ENCODE measurements at places on chromosomes 6 and 20.

DNA sequence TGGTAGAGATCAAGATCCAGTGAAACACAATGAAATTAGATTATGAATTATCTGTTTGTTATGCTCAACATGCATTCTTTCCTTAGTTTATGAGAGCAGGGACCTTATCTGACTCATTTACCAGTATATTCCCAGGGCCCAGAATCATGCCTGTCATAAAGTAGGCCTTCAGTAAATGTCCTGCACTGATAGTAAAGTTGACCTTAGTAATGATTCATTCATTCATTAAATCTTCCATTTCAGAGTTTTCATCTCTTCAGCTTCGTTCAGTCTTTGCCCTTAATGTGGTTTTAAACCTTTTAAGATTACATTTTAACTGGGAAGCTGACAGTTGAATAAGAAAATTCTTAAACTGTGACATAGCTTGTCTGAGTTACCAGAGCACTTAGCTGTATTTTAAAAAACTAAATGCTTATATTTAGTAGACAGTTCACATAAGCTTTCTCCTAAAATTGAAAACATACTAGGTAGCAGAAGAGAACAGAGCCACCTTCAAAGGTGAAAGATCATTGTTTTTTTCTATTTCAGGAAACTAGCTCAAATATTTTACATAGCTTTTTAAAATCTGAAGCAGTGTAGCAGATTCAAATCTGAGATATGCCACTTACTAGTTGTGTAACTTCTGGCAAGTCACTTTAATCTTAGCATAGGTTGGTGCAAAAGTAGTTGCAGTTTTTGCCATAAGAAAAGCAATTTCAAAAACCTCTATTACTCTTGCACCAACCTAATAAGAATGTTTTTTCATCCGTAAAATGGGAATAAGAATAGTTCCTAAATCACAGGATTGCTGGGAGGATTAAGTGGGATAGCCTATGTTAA lies 41.4 kb downstream of the MCM8 start:
- DNase-seq = peak; percentile 15

- no peak for DNase-seq
These were observed 7.7 kb downstream of the NTSR1 start for GRCh38 chr20:62716198-62716940.

GRCh38 chr20:36491901-36492617 lies 49.3 kb upstream of the MYL9 start:
- peak; percentile 35 for DNase-seq

GRCh38 chr20:24702501-24703283 lies 233.3 kb downstream of the SYNDIG1 start:
- DNase-seq = no peak

- DNase-seq = no peak
These were observed 57.8 kb upstream of the ARID1B start for GRCh38 chr6:156719395-156719719.

GRCh38 chr6:165098165-165098564 lies 211.2 kb downstream of the C6orf118 start:
- no peak for DNase-seq

GRCh38 chr6:127592964-127593363 lies 16.0 kb downstream of the C6orf58 start:
- no peak for DNase-seq

DNA sequence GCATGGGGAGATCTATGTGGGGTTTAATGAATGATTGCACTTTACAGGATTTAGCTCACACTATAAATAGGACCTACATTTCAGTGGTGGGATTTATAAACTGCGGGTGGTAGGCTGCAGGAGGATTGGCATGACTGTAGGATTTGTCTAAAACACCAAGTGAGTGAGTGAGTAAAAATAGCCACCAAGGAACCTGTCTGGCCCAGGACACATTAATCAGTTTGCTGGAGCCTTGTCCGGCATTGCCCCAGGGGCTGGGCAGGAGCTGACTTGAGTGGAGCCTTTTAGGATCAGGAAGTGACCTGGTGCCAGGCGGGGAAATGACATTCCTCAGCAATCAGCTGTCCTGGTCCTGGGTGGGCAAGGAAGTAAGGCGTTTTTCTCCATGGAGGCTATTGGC lies 278.7 kb upstream of the PRND start:
- DNase-seq = no peak

- no peak for DNase-seq
These were observed 79.2 kb upstream of the MPC1 start for GRCh38 chr6:166461821-166462460.

- peak; percentile 94 for DNase-seq
These were observed 139.0 kb downstream of the MTHFD1L start for GRCh38 chr6:151004383-151005024.

- no peak for DNase-seq
These were observed 9.8 kb downstream of the FAM210B start for GRCh38 chr20:56368351-56369134.

DNA sequence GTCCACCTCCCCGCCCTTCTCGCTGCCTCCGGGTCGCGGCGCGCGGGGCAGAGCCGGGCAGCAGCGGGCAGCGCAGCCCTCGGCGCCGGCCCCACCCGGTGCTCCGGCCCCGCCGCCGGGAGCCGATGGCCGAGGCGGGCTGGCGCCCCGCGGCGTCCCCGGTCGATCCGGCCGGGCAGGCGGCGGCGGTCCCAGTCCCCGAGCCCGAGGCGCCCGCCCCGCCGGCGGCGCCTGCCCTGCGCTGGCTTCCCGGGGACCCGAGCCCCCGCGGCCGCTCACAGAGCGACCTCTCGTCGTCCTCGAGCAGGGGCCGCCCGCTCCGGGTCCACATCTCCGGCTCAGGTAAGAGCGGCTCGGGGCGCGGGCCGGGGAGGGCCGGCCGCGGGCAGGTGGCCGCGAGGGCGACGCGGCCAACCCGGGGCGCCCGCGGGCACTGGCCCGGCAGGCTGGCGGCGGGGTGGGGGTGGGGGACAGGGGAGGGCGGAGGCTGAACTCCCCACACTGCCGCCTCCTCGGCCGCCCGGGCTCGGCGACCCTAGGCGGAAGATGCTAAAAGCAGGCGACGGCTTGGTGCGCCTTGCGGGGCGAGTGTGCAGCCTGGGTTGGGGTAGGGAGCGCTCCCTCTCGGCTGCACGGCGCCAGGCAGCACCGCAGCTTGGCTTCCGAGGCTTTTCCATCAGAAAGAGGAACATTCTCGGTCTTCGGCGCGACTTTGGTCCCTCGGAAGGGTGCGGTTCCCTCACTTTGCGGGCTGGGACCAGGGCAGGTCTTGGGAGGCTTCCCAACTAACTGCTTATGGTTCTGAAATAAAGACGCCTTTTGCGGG lies 25.6 kb upstream of the FUCA2 start:
- DNase-seq = peak; percentile 68

DNA sequence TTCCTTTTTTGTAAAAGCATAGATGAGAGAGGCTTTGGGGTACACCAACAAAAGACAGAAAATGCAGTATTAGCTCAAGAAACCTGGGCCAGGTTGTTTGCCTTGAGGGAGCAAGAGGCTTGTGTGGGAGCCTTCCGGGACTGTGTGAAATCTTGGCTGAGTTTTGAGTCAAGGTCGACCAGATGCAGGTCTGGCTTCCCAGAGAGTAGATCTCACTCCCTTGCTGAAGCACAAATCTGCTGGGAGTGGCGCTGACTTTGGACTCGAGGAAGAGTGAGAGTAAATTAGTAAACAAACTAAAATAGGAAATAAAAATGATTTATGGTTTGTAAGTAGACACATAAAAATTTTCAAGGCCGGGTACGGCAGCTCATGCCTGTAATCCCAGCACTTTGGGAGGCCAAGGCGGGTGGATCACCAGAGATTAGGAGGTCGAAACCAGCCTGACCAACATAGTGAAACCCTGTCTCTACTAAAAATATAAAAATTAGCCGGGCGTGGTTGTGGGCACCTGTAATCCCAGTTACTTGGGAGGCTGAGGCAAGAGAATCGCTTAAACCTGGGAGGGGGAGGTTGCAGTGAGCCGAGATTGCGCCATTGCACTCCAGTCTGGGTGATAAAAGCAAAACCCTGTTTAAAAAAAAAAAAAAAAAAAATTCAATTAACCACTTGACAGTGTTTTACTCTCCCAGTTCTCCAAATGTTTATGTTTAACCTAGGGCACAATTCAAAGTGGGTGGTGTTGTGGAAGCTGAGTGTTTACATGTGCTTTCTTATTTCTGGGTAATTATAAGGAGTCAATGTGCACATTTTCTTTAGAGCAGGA lies 27.7 kb upstream of the EDN1 start:
- DNase-seq = no peak

- DNase-seq = no peak
These were observed 293.5 kb downstream of the CDKAL1 start for GRCh38 chr6:20827798-20828197.

DNA sequence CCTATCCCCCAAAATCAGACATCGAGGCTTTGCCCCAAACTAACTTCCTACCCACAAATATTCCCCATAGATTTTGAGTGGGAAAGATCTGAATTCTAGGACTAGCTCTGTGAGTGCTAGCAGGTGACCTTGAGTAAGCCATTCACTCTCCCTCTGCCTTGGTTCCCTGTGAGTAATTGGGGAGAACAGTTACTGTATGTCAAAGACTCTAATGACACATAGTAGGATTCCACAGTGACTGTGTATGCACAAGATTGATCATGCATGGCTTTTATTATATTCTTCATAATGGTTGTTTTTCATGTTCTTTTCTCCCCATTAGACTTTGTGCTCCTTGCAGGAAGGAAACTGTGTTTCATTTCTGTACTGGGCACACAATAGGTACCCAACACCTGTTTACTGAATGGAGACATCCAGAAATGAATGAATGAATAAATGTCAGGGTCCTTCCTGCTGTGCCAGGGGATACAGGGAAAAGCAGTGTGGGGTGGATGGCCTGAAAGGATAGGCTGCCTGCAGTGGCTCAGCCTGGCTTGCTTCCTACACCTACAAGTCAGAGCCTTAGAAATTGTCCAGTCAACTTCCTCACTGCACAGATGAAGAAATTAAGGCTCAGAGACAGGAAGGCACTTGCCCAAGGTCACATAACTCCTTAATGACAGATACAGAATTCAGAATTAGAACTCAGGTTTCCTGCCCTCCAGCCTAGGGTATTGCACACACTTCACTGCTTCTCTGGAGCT lies 901 bp upstream of the TMEM151B start:
- DNase-seq = no peak

DNA sequence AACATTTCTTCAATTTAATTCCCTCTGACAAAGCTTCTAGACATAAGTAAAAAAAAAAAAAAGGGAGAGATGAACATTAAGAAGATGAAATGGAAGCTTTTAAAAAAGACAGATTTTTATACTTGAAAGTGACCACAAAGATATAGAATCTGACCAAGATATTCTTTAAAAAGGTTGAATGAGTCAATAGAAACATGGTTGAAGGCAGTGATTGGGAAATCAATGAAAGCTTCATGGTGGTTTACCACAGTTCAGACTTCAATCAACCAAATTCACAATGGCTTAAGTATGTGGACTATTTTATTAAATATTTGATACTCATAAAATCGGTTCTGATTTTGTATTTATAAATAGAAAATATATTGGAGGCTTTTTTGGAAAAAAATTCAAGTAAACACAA lies 248.4 kb upstream of the HSF2 start:
- no peak for DNase-seq

DNA sequence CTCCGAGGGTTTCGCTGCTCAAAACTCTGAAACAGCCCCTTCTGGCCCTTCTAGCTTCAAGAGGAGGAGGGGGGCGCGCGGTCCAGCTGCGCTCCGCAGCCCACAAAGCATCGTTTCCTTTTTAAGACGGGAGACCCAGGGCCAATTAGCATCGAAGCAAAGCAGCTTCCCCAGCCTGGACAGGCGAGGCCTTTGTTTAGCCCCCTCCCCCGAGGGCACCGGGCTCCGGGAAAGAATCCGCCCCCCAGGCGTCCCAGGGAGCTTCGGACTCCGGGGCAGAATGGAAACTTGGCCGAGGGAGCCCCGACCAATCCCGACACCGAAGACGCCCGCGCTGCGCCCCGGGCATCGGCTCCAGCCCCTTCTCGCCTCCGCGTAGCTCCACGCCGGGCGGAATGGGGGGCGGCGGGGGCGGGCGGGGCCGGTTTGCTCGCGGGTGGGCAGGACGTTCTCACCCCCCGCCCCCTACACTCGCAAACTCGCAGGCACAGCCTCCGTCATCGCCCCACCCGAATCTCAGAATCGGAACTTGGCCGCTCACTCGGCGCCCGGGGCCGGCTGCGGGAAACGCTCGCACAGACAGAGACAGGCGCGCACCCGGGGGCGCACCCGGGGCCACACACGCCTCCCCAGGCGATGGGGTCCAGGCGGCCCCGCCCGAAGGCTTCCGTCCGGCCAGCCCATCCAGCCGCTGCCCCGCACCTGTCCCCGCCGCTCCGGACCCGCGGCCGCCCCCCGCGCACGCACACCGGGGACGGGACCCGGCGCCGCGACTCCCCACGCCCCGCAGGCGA lies 628 bp downstream of the NKAIN4 start:
- DNase-seq = no peak

DNA sequence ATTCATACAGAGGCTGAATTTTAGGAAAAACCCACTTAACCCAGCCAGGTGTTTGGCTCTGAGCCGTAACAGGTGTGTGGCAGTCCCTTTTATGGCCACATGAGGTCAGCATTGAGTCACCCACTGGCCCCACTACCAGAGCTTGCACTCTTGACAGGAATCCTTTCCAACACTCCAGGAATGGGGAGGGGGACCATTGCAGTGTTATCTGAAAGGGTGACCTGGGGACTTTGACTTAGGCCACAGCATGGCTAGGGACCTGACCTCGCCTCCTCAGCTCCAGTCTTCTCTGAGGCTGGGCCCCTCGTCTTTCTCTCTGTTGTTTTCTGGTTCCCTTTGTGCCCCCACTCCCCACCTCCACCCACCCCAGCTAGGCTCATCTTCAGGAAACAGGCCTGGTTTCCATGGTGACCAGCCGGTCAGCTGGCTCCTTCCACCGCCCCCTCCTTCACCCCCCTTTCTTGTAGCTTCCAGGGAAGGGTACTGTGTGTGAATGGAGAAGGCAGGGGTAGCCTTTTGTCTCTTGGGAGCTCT lies 2.1 kb upstream of the TMEM151B start:
- DNase-seq = peak; percentile 21

- peak; percentile 83 for DNase-seq
These were observed 21.2 kb upstream of the ENPP5 start for GRCh38 chr6:46191961-46192360.

GRCh38 chr6:114084327-114084890 lies 113.5 kb upstream of the HDAC2 start:
- DNase-seq = no peak

DNA sequence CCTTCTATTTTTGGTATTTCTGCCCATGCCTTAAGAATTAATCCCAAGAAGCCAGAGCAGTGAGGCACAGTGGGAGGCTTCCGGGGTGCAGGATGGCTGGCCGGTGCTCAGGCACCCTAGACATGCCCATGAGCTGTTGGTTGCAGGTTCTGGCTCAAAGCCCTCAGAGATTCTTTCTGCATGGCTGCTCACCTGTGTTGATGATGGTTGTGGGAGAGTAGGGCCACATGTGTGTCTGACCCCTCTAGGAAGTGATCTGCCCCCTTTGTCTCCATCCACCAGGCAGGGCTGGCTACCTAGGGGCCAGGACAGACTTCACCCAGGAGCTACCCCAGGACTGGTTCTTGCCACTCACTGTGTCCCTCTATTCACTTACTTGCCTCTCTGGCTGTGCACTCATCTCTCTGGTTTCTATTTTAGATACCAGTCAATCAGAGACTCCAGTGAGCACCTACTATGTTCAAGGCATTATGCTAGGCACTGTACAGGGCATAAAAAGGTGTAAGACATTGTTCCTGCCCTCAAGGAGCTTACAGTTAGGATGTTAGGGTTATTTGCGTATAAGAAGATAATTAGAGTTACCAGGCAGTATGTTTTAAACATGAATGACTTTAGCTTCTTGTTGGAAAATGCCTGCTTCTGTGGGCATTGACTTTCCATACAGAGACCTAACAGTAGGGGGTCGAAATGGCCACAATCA lies 16.8 kb downstream of the CD83 start:
- no peak for DNase-seq

GRCh38 chr6:105014448-105014847 lies 57.5 kb downstream of the LIN28B start:
- DNase-seq = no peak

- no peak for DNase-seq
These were observed 111.4 kb downstream of the PREP start for GRCh38 chr6:105291525-105291924.

All from fibroblast of skin of back (primary cell).